ENCODE measurements at places on chromosomes 11 and 22. TPM values are rescaled to one million over a fixed set of nuclear protein-coding genes. Genes with fewer than 3 reads are reported as not detected.

DNAJB13 gene
- not detected for total RNA-seq

BTG4 gene
- 0.15 TPM for total RNA-seq

MS4A3 gene
- total RNA-seq = not detected

MAJIN gene
- not detected for total RNA-seq

HBG2 gene
- total RNA-seq = not detected

SLC1A2 gene
- under 0.01 TPM for total RNA-seq

Measured in bronchus fibroblast of lung (primary cell).